ENCODE measurements at places on chromosomes 2 and 18.

DNA sequence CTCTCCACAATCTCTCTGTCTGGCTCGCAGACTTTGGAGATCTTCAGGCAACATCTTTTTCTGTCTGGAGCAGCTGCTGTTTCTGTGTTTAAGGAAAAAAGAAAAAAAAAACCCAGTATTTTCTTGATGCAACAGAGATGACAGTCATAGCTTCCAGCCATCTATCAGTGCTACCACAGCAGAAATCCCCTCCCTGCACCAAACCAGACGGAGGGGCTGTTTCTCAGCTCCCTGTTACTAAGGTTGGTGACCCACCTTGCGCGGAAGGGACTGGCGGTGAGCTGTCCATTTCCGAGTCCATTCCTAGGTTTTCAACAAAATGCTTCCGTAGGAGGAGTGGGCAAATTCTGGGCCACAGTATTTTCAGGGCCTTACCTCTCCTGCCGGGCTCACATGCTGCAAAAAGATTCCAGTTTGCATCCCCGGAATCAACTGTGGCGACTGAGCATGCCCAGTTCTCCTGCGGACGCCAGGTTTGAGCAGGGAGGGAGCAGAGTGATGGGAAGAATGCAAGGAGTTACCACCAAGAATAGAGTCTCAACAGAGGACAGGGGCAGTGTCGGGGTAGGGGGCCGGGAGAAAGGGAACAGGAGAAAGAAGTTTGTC, 1.2 kb downstream of the SLC4A10 start:
- DNase-seq, result no peak

DNA sequence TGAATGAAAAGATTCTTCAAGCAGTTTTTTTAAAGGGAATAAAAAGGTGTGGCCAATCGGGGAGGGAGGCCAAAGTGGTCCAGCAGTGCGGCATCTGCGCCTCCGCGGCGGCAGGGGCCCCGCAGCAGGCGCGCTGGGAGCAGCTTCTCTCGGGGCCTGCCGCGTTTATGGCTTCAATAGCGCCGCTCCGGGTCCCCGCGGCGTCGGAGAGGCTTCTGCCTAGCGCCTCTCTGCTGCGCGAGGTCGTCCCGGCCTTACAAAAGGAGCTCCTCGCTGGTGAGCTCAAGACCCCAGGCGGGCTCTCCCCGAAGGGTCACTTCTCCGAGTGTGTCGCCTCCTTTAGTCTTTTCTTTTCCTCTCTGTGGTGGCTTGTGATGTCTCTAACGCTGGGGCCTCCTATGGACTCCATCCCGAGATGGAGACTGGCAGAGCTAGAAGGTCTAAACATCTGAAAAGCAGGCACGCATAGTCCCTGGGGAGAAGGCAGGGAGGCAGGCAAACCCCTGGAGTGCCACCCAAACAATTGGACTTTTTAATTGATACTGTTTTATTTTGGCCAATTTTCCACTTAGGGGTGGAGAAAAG, 67.1 kb downstream of the SUMO1 start:
- DNase-seq, result no peak

GRCh38 chr18:23225503-23225902, 90.2 kb downstream of the CABLES1 start:
- no peak for DNase-seq

- DNase-seq, result no peak
These were observed 120.0 kb downstream of the EPHA4 start for GRCh38 chr2:221451862-221452788.

GRCh38 chr2:96551605-96552314, 15.2 kb downstream of the ARID5A start:
- peak; percentile 60 for DNase-seq

- DNase-seq, result no peak
These were observed 75.0 kb upstream of the SLC25A52 start for GRCh38 chr18:31835528-31836133.

DNA sequence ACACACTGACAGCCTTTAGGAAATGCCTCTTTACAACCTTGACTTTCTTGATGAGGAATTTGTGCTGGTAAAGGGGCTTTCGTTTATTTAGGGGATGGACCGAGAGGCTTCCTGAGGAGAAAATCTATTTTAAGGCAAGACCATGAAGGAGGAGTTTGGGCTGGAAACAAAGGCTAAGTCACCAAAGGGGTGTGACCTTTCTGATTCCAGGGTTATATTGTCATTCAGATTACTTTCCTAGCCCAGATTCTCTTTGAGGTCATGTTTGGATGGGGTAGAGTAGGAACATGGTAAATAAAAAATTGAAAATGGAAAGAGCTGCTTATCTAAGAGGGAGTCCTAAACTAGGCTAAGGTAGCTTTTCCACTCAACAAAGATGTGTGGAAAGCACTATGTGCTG, 77.1 kb upstream of the UGP2 start:
- no peak for DNase-seq

- DNase-seq, result no peak
These were observed 29.1 kb downstream of the DRC1 start for GRCh38 chr2:26430826-26431225.

GRCh38 chr2:43114210-43114609, 112.2 kb downstream of the ZFP36L2 start:
- no peak for DNase-seq

DNA sequence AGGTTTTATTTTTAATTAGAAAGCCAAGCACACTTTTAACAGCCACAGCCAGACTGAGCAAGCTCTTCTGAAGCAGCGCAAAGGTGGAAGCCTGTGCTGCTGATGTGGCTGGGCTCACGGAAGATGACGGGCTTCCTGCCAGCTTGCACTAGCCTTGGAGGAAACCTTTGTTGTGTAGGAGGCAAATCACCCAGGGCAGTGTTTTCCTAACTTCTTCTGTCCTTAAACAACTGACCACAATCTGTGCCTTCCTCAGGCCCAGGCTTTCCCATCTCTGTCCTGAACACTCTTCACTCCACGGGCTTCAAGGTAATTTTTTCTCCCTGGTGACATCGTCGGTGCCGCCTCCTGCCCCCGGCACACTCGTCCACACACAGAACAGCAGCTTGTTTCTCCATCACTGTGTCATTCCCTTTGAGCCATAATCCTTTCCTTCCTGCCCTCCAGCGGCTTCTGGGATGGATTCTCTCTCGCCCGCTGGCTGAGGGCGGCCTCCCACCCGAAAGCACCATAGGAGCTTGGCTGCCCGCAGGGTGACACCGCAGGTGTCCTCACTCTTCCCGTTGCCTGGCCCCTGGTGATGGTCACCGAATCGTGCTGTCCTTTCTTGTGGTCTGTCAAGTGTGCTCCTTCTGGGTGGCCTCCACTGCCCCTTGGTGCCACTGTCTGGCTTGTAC, 31.1 kb upstream of the INHBB start:
- no peak for DNase-seq

GRCh38 chr2:176435729-176436128, 166.5 kb downstream of the MTX2 start:
- DNase-seq, result no peak

- peak; percentile 80 for DNase-seq
These were observed 16.7 kb upstream of the ADI1 start for GRCh38 chr2:3535794-3536681.

DNA sequence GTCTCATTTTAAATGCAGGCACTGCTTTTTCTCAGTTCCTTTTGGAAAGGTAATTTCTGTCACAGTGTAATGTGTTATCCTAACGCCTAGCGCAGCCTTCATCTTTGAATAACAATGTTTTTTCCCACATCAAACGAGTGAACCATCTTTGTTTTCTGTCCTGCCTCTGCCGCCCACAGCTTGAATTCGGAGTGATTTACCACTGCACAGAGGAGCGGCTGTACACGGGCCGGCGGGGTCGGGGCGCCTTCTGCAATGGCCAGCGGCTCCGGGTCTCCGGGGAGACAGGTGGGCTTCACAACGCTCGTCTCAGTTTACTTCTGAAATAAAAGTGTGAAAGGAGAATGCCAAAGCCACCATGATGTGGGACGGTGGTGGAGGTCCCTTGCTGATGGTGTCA, 32.8 kb downstream of the IMPA2 start:
- no peak for DNase-seq

DNA sequence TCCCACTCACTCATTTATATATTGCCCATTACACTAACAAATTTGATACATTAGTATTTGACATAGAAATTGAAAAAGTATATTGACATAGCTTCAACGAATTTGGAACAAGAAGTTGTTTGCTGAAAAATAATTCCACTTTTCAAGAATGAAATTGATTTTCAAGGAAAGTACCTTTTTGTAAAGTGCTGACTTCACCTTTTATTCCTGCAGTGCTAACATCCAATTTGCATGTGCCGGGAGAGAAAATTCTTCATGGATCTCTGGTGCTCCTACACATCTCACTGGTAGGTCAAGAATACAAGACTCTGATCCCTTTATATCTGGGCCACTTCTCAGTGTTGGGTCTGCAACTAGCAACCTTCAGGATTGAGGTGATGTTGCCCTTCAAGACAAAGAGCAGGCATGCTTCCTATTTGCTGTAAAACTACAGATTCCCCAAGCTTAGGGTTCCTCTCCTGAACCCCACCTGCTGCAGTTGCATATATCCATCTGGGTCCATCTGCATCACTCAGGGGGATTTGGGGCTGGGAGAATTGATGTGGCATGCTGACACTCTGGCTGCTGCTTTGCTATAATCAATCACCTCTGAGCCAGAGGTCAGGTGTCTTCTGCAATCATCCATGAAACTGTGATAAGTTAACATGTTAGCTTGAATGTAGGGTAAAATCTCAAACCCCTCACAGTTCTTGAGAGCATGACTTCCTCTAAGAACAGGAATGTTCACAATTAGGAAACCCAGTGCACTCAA, 108.4 kb upstream of the TTN start:
- no peak for DNase-seq

GRCh38 chr2:101958061-101958460, 33.7 kb upstream of the IL1R2 start:
- no peak for DNase-seq

DNA sequence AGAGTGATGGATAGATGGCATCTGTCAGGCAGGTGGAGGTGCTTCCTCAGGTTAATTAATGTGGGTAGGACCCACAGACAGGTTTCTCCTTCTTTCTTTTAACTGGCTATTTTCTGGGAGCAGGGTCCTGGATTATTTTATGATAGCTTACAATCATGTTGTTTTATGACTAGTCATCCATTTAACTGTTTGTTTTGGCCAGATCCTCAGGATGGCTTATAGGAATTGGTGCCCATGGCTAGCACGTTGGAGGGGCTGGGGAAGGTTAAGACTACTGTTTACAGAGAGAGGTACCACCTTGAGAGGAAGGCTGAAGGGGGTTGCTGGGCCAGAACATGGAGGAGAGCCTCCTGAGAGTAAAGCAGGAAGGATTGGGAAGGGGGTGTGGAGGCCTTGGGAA, 78.0 kb upstream of the MGAT5 start:
- no peak for DNase-seq

GRCh38 chr2:134917888-134918525, 615 bp upstream of the CCNT2 start:
- DNase-seq, result no peak

GRCh38 chr2:177828557-177828956, 244.0 kb downstream of the PDE11A start:
- no peak for DNase-seq

DNA sequence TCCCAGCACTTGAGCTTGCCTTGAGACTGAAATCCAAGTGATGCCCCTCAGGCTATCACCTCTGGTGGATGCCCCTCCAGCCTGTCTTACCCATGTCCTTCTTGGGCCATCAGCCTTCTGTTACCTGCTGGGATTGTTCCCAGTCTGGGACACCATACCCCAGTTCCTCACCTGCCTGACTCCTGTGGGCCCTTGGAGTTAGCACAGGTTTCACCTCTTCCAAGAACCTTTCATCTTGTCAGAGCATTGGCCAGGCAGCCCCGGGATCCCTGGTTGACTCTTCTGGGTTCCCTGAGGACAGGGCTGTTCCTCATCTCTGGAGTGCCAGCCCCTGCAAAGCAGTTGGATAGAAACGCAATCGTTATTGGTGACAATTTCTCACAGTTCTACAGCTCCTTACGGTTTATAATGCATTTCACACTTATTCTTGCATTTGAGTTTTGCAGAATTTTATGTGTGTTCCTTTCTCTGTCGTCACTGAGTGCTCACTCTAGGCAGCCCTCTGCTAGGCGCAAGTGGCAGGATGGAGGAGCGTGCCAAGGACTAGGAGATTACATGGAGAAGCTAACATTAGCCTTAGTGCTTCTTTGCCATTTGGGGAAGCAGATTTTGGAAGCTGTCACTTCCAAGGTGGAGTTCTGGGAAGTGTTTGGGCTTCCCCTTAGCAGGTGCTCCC, 139.7 kb downstream of the DDX1 start:
- peak; percentile 61 for DNase-seq

DNA sequence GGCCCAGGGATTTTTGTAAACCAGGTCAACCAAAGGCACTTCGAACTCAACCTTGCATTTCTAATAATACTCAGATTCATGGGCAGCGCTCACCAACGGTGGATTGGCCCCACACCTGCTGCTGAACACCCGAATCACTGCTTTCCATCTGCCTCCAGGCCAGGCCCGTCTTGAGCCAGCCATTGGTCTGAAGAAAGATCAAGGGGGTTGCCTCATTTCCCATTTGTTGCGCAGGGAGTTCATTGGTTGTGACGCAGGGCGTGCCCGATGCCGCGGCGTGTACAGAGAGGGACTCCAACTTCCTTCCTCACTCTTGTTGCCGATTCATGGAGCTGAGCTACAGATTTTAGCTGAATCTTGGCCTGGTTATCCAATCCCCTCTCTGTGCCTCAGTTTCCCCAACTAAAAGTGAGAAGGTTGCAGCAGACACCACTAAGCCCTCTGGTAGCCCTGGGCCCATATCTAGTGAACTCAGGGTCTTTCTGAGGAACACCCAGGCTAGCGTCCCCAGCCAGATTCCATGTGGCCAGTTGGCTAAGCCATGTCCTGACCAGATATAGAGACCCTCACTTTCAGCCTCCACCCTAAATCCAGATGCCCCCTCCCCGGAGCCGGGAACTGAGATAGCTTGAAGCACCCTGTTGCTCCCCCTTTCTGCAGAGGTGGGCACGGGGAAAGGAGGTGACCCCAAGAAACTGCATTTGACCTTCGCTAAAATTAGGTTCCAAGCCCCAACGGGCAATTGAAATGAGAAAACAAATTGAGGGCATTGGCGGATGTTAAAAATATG, 60.9 kb upstream of the HPCAL1 start:
- no peak for DNase-seq

- no peak for DNase-seq
These were observed 149.9 kb downstream of the CYRIA start for GRCh38 chr2:16515696-16516095.

GRCh38 chr2:40480073-40480472, 28.2 kb upstream of the SLC8A1 start:
- DNase-seq, result no peak

- no peak for DNase-seq
These were observed 260.5 kb upstream of the THUMPD2 start for GRCh38 chr2:40039549-40039948.

- no peak for DNase-seq
These were observed 95.2 kb downstream of the LBH start for GRCh38 chr2:30326497-30326896.

DNA sequence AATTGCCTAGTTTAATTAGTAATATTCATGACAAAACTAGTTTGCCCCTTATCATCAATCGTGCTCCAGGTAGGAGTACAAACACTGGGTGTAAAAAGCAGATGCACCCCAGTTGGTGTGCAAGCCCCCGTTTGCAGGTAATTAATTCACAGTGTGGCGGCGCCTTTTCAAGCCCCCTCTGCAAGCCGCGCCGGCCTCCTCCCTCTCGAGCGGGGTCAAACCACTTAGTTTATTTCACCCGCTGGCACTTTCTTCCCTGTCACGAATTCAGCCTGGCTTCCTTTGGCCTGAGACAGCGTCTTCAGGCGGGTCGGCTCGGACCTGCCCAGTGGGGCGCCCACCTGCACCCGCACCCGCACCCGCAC, 64.7 kb upstream of the MAPRE2 start:
- no peak for DNase-seq

GRCh38 chr2:70094978-70095719, 7.9 kb downstream of the PCBP1 start:
- DNase-seq, result no peak

All from left forelimb (tissue), 1 donor.